ENCODE measurements at places on chromosomes 7 and 10. TPM values are rescaled to one million over a fixed set of nuclear protein-coding genes. Genes with fewer than 3 reads are reported as not detected.

The EEPD1 gene
- 12.3 TPM for total RNA-seq

GRCh38 chr7:120519224-120519623 lies 246.2 kb downstream of the KCND2 start:
- DNase-seq, result no peak

The CAMK2B gene
- total RNA-seq, result 1.1 TPM

DNA sequence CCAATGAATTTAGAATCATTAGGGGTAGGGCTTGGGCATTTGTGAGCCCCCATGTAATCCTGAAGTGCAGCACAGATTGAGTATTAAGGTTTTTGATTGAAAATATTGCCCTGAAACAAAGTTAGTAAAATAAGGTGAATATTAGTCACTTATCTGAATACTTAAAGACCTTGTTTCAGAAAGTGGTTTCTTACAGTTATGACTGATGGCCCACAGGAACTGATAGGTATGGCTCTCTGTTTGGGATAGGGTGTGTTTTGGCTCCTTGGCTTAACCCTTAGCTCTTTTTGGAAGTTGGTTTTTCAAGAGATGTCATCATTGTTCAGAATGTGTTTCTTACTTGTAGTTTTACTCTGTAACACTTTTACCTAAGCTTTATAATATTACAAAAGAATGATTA lies 34.8 kb downstream of the MDFIC start:
- no peak for DNase-seq

DNA sequence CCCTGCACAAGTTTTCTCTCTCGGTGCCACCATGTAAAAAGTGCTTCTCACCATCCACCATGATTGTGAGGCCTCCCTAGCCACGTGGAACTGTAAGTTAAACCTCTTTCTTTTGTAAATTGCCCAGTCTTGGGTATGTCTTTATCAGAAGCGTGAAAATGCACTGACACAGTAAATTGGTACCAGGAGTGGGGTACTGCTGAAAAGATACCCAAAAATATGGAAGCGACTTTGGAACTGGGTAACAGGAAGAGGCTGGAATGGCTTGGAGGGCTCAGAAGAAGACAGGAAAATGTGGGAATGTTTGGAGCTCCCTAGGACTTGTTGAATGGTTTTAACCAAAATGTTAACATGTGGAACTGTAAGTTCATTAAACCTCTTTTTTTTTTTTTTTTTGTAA lies 15.6 kb upstream of the SLC13A1 start:
- no peak for DNase-seq

GRCh38 chr7:98515201-98515600 lies 101.9 kb upstream of the NPTX2 start:
- no peak for DNase-seq

DNA sequence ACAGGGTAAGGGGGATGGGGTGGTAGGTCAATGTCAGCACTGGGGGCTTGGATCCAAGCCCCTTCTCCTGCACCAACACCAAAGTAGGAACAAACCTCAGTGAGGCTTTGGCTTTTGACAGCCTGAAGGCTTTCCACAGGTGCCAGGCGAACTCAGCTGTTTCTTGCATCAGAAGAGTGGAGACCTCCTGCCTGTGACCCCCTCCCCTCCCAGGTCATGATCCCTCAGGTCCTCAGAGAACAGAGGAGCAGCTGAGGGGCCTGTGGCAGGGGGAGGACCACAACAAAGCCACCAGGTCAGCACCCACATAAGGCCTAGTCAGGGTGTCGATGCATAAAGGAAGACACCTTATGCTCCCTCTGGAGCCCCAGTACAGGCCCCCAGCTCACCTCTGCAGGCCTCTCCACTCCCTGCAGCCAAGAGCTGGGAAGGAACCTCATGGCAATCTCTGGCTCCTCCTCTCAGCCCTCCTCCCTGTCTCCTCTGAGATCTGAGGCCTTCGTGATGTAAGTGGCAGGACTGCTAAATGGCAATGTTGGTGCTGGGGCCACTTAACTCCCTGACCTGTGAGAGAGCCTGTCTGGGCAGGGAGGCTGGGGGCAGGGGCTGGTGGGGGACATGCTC lies 19.1 kb upstream of the PRRT4 start:
- no peak for DNase-seq

DNA sequence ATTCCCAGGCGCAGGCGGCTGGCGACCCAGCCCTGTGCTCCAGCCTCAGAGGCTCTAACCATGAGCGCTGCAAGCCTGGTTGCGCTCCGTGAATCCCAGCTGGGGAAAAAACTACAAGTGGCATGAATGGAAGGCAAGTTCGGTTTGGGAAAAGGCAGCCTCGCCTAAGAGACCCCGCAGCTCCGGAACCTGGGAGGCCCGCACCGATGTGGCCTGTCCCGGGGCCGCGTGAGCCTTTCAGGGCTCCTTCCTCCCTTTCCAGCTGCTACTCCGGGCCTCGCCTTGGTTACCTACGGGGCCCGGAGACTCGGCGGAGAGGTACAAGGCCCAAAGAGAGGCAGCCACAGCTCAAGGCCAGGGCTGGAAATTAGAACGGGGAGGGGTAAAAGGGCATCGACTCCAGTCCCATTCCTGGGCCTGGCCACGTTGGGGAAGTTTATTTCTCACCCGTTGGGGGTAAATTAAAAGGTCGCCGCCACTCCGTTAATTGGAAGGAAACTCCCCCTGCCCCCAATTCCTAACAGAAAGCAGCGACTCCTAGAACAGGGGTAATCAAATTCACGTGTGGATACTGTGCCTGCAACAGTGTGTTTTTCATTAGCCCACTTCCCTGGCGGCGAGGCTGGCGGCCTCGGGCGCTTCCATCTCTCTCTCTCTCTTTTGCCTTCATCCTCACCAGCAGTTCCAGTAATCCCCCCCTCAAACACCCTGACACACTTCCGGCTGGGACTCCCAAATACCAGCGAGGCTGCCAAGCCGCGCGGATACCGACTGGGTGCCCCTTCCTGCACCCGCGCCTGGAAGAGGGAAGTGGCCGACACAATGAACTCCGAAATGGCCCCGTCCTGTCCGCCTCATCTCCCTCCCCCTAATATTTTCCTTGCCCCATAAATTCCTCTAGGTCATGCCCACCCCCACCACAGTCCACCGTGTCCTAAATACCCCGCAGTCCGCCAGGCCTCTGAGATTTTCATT lies 1.5 kb upstream of the HOXA9 start:
- DNase-seq, result no peak

- DNase-seq, result no peak
Observed at GRCh38 chr7:151382079-151382885, 27.6 kb downstream of the WDR86 start.

GRCh38 chr7:94877731-94878670 lies 29.4 kb upstream of the PPP1R9A start:
- no peak for DNase-seq

GRCh38 chr10:34537629-34538231 lies 277.4 kb downstream of the PARD3 start:
- no peak for DNase-seq

DNA sequence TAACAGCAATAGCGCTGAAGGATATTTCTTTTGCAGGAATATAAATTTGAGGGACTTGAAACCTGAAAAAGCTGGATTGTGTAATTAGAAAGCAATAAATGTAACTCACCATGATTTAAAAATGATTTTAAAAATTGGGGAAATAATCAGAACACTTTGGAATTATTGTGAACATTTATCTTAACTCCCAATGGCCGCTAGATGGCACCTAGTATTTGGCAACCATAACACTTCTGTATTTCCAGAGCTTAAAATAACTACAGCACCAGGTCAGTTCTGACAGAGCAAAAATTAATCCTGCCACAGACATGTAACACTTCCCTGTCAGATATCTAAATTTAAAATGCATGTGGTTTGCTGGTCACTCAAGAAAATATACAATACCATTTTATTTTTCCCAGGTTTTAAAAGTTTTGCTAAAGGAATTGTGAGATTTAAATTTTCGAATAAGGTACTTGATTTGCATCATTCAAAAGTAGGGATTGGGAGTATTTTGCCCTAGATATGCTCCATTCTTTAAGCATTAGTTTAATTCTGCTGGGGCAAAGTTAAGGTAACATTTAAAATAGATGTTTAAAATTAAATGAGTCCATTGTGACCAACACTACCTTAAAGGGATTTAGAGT lies 144.5 kb downstream of the PPP1R3A start:
- no peak for DNase-seq

DNA sequence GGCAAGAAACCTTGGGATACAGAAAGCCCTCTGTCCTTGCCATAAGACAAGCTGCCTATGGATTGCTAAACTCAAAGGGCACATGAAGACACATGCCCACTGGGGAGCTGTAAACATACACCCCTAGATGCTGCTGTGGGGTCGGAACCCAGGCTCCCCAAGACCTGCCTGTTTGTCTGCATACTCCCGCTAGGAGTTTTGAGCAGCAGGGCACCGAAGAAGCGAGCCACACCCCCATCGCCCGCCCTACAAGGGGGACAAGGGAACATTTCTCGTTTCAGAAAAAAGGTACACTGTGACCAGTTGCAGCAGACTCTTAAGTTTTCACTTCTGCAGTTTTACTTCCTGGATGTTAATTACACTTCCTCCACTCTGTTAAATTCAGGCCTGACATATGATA lies 680.2 kb upstream of the GHITM start:
- no peak for DNase-seq

The GBX1 gene
- 0.41 TPM for total RNA-seq

The INSIG1 gene
- 46.6 TPM for total RNA-seq

GRCh38 chr10:110779489-110779888 lies 92.2 kb upstream of the PDCD4 start:
- DNase-seq, result no peak

The AKR1D1 gene
- not detected for total RNA-seq

- DNase-seq, result peak; percentile 0
Observed at GRCh38 chr10:46233181-46233580, 53.6 kb upstream of the ANTXRL start.

- no peak for DNase-seq
Observed at GRCh38 chr7:13560441-13560840, 429.0 kb downstream of the ETV1 start.

DNA sequence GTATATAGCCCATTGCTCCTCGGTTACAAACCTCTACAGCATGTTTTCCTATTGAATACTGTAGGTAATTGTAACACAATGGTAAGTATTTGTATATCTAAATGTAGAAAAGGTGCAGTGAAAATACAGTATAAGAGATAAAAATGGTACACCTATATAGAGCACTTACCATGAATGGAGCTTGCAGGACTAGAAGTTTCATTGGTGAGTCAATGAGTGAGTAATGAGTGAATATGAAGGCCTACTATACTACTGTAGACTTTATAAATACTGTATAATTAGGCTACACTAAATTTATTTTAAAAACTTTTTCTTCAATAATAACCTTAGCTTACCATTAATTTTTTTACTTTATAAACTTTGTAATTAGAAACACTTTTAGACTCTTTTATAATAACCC lies 239.7 kb downstream of the CDK14 start:
- DNase-seq, result no peak

The NANOS1 gene
- total RNA-seq, result 4.5 TPM
